ENCODE measurements at places on chromosomes 7 and 10.
A peak's percentile ranks its signal among the peaks of the same experiment; 100 is the strongest.

DNA sequence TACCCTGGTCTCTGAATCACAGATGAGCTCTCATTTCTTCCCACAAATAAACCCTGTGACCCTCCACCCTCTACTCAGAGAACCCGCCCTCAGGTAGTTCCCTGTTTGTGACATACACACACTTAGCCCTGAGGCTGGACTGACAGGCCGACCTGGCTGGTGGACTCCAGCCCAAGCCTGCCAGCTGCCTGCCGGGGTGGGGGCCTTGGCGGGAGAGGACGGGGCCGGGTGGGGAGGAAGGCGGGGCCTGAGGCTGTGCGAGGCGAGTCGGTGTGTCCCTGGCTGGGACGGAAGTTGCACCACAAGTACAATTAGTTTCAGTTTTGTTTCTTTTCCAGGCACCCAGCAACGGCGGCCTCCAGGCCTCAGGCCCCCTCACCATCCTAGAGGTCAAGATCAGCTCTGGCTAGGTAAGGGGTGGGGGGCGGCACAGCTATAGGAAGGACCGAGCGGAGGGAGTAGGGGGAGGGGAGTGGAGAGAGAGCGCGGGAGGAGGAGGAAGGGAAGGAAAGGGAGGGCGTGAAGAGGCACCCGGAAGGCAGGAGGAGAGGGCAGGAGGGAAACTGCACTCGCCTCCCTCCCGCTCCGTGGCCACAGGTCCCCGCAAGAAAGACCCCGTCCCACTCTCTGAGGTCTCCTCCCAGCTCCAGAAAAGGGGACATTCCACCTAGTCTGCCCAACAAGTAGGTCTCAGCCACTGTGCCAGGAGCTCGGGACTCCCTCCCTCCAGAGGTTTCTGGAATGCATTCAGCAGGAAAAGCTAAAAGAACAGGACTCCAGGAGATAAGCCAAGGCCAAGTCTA is at the start of gene TRIM56:
TSS of gene TRIM56 (plus strand) at position 320 of the 803 bp plus-strand sequence. CDS start 1,832 bp downstream, outside the sequence.
- DNase-seq: peak; percentile 30

GRCh38 chr7:17907014-17907413 is 33.3 kb downstream of the SNX13 start:
- no peak for DNase-seq

- DNase-seq: no peak
Observed at GRCh38 chr10:97647556-97647955, 7.1 kb downstream of the PI4K2A start.

DNA sequence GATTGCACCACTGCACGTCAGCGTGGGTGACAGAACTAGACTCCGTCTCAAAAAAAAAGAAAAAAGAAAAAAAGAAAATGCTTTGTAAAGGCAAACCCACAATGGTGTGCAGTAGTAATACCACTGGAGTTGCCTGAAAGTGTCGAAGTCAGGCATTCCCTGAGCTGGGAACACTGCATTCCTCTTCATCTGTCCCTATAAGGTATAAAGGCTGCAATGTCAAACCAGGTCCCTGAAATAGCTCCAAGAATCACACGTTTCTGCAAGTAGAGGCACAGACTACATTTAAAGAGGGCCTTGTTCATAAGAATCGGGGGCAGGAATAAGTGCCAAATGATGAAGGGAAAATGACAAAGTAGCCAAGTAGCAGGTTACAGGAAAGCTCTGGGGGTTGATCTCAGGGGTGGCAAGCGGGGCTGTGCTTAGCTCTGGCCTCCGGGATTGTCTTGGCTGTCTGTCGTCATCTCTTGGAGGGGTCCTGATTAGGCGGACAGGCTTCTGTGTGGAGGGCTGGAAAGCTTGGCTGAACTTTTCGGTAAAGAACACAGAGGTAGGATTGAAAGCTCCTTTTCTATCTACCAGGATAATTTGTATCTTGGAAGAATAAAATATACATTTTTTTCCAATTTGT is 109.1 kb downstream of the PFKFB3 start:
- DNase-seq: no peak

GRCh38 chr7:99248391-99249095 is 24.1 kb upstream of the MYH16 start:
- DNase-seq: no peak

GRCh38 chr10:80276335-80276734 is 13.1 kb downstream of the MAT1A start:
- DNase-seq: no peak

DNA sequence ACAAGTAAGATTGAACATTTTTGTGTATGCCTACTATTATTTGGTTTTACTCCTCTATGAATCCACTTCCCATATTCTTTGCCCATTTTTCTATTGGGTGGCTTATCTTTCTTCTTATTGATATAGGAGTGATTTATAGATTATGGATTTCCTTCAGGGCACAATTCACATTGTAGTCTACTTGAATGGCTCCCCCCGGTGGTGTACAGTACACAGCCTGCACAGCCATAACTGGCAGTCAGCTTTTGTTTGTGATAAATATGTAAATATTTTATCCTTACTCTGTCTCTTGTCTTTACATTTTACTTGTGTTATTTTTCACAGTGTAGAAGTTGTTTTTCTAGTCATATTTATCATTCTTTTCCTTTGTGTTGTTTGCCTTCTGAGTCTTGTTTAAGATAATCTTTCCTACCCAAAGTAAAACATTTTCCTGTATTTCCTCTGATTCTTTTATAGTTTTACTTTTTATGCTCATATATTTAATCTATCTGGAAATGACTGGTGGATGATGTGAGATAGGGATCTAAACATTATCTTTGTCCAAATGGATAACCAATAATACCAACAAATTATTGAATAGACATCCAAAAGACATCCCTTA is 23.9 kb upstream of the CALD1 start:
- DNase-seq: peak; percentile 34

DNA sequence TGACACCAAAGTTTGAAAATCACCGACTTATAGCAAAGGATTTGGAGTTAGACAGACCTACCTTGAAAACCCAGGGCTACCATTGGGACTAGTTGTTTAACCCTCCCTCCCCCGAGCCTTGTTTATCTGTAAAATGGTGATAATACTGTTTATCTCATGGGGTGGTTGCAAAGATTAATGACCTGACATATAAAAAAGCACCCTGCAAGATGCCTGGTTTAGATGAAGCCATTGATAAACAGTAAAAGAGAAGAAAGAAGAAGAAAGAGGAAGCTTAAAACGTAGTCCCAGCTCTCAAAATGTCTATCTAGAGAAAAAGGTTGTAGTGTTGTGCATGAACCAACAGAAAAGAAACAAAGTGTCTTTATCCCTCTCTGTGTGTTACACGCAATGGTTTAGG is 145.7 kb downstream of the FGFR2 start:
- no peak for DNase-seq

DNA sequence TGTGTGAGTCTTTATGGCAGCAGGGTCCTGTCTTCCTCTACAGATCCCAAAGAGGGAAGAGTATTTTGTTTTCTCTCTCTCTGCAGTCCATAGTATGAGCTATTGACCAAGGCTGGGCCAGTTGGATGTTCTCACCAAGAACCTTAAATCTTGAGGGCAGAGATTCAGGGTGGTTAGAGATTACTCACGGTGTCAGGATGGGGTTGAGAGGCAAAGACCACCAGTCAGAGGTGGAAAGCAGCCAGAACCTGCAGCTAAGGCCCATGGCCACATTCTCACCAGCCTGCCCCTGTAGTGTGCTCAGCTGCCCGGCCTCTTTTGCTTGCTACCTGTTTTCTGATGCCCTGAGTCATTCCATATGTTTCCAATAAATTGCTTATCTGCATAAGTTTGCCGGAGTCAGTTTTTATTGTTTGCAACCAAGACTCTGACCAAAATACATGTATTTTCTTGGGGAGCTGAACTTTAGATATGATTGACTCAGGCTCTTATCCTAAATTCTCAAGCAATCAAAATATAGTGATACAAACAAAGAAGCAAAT is 67.0 kb downstream of the MAP3K8 start:
- DNase-seq: no peak

DNA sequence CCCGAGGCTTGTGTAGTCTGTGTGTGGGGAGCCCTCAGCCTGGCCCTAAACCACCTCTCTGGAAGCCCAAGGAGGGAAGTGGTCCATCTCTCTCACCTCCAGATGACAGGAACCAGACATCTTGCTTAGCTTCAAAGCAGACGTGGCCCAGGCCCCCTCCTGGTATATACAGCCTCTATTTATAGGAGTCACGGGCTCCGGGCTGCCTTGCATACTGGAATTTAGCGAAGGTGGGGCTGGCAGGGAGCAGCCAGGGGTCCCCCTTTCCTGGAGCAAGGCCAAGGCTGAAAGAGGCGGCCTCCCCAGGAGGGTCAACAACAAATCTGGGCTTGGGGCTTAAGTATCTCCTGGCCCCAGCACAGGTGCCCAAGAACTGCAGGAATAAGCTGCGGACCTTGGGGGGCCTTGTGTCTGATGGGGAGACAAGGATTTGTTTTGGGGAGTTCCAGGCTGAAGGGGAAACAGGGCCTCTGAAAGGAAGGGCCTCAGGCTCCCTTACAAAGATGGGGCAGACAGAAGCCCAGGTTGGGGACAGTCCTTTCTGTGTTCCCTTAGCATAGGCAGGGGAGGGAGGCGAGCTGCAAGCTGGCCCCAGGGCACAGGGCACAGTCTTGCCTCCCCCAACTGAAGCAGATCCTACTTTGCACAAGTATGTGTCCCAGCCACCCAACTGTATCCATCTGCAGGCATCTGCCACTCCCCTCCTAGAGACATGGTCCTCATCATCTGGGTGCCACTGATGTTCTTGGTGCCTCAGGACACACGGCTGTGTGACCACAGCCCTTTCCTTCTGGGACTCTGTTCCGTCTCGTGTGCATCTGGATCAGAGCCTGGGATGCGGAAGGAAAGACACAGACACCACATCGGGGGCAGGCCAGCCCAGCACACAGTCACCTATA is 11.9 kb downstream of the ZCCHC24 start:
- no peak for DNase-seq

DNA sequence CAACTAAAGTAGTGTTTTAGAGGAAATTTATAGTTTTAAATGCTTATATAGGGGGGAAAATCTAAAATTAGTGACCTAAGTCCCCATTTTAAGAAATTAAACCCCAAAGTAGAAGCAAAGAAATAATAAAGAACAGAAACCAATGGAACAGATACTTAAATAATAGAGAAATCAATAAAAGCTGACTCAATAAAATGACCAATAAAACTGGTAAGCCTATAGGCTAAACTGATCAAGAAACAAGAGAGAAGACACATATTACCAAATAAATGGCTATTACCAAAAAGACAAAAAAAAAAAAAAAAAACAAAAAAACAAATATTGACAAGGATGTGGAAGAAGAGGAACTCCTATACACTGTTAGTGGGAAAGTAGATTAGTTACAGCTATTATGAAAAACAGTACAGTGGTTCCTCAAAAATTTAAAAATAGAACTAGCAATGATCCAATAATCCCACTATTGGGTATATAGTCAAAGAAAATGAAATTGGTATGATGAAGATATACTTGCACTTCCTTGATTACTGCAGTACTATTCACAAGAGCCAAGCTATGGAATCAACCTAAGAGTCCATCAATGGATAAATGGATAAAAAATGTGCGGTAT is 53.2 kb downstream of the SLC18A2 start:
- DNase-seq: no peak

DNA sequence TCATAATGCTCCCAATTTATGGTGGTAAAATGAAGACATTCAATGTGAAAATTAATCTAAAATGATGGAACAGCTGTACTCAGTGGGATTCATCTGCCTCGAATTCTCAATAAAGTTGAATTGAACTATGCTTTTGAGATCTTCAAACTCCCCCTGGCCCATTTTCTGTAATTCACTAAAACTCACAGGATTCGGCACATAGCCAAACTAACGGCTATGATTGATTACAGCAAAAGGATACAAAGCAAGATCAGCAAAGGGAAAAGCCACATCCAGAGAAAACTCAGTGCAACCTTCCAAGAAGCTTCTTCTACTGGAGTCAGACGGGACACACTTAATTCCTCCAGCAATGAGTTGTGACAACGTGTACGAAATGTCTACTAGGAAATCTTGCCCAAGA is 307.5 kb downstream of the CNTNAP2 start:
- no peak for DNase-seq

DNA sequence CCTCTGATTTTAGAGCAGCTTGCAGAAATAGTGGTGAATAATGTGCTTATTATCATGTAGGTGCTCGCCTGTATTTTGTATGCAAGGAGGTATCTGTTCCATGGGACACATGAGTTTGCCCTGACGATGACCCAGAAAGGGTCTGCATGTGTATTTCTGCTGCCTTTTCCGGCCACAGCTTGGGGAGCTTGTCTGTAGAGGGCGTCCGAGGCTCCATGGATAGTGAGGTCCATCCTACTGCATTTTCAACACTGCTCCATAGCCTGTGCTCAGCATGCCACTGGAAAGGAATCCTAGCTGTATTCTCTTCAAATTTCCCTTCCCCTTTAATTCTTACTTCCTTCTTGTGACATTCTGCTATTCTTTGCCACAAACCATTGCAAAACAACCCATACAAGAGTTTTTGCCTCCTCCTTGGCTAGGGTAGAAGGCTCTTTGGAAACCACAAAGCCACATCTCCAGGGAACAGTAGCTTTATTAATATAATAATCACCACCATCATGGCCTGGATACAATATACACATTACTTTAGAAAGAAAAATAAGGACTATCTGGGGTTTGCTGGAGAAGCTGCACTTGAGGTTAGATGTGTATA is 127.7 kb downstream of the DYNC1I1 start:
- DNase-seq: no peak

- peak; percentile 83 for DNase-seq
Observed at GRCh38 chr10:77638321-77639101, 903 bp upstream of the KCNMA1 start.

GRCh38 chr7:97145068-97145467 is 27.6 kb downstream of the SDHAF3 start:
- peak; percentile 60 for DNase-seq

GRCh38 chr10:69318867-69319727 is 40.8 kb downstream of the HK1 start:
- DNase-seq: peak; percentile 29

- no peak for DNase-seq
Observed at GRCh38 chr7:10802526-10802925, 171.1 kb upstream of the PHF14 start.

GRCh38 chr10:90718182-90718581 is 139.7 kb downstream of the HTR7 start:
- DNase-seq: peak; percentile 45

GRCh38 chr10:34406463-34407323 is 408.4 kb downstream of the PARD3 start:
- no peak for DNase-seq

DNA sequence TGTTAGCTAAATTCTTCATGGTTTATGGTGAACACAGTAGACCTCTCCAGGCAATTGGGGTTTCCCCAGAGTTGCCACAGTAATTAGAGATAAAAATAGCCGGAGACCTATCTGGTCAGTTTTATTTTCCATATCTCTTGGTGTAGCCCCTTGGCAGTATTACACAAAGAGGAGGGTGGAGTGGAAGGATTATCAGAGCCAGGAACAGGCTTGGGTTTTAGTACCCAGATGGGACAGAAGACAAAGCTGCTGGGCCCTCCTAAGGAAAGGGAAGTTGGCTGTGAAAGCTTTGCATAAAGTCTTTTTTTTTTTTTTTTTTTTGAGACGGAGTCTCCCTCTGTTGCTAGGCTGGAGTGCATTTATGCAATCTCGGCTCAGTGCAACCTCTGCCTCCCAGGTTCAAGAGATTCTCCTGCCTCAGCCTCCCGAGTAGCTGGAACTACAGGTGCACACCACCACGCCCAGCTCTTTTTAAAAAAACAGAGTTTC is 9.7 kb downstream of the ZSCAN21 start:
- no peak for DNase-seq
